ENCODE measurements at places on chromosomes 3 and 15.

GRCh38 chr3:107938143-107938542 is 152.7 kb downstream of the CD47 start:
- DNase-seq = no peak

DNA sequence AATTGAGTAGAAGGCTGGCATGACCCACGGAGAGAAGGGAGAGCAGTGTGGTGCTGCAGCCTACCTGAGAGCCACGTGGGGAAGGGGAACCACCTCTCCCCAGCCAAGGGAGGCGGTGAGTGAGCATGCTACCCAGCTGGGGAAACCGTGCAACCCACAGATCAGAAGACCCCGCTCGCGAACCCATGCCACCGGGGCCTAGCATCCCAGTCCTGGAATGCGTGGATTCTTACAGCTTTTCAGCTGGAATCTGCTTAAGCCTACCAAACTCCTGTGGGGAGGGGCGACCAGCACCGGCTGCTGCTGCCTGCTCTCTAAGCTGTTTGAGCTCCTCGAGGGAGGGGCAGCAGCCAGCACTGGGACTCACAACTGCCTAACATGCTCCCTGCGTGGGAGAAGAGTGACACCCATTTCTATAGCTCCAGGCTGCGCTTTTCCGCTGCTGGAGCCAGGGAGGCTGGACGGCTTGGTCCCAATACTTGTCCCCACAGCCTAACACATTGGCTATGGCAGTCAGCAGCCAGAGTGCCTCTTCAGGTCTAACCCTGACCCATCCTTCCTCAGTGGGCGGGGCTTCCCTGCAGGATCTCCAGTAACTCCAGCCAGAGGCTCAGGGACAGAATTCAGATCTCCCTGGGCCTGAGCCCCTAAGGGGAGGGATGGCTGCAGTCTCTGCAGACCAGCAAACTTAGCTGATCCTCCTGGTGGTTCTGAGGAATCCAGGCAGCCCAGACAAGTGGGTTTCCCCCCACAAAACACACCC is 20.0 kb upstream of the TEX55 start:
- no peak for DNase-seq

DNA sequence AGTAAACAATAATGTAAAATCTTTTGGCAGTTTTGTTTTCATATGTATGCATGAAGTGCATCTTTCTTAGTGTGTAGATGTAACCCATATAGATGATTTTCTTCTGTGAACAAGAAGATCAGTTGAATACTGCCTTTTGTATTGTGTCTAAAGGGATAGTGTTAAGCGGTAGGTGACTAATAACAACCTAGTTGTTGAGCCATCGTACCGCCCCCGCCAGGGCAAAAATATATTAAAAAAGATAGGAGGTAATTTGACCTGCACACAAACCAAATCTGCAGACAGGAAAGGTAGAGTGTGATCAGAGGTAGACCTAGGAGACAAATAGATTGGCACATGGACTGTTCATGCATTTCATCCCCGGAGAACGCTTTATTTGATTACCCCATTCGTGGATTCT is 3.3 kb upstream of the GMNC start:
- no peak for DNase-seq

GRCh38 chr3:35291471-35292236 is 347.7 kb upstream of the ARPP21 start:
- DNase-seq = no peak

DNA sequence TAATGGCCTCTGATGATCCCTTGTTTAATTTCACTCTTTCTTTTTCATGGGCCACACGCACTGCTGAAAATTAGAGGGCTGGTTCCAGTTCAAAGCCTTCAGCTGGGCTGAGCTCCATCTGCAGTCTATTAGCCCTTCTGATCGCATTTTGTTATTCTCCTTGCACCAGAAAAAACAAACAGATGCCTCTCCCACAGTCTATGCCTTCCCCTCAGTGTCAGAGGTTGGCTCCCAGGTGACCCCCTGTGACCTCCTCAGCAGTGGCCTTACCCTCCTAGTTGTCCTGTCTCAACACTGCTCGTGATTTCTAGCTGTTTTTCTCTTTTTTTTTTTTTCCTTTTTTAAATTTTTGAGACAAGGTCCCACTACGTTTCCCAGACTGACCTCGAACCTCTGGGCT is 77.1 kb upstream of the PRTG start:
- no peak for DNase-seq

DNA sequence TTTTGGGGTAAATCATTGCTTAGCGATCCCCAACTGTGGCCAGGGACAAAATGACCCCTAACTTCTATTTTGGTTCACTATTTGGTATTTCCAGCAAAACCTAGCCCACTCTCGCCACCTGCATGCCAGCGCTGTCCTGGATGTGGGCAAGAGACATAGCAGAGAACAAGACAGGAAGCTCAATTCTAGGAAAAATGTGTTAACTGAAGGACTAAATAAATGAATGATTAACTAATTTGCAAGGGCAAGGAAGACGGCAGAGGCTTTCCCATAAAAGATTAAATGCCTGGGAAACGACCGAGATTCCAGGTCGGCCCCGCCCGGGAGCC is 408 bp downstream of the NICN1 start:
- no peak for DNase-seq

DNA sequence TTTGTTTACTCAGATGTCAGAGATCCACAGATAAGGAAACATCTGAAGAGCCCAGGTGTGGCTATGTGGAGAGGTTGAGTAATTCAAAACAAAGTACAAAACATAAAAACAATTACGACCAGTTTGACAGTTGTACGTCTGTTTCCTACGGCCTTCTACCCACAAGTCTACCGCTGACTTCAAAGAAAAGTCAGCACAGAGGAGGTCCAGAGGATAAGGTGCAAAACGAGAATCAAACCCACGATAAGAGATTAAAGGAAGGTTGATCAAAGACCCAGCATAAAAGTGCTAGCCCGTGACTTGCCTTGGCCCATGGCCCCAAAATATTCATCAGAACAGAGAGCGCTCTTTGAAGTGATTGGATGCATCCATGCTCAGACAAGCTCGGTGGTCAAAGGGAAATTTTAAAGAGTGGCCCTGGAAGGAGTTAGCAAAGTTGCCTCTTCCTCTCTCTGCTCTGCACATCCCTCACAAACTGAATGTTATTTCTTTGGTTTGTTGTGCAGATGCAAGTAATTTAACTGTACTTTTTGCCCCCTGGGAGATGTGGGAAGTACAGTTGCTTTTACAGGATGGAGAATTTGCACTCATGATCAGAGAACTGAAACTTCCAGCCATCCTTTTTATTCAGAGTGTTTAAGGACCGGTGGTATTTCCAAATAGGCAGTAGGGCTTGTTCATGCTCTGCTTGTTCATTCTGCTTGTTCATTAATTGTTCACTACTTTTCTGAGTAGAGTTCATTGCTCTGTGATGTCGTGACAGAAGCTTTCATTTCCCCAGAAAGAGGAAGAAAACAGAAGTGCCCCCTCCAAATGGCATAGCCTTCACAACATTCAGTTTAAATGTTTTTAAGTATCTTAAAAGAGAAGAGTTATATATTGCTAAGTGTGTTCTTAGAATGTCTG is 31.1 kb downstream of the MME start:
- no peak for DNase-seq

GRCh38 chr3:100972301-100972844 is 20.8 kb downstream of the ABI3BP start:
- no peak for DNase-seq

- DNase-seq = no peak
Observed at GRCh38 chr3:141316851-141317250, 51.5 kb upstream of the ZBTB38 start.

GRCh38 chr3:181457190-181457589 is 254.5 kb upstream of the SOX2 start:
- no peak for DNase-seq

DNA sequence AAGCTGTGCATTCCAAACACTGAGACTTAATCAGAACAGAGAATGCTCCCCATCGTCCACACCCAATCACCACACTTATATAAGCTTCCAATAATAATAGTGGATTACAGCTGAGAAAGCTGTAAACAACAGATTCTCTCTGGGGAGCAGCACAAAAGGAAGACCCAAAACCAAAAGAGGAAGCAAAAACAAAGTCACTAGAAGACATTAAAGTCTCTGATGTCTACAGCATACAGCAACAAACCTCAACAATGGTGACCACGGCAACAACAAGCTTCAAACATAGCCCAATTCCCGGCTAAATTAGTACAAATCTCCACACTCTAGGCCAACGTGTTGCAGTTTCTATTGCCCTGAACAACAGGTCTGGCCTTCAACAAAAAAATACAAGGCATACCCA is 37.7 kb downstream of the ZDHHC23 start:
- DNase-seq = no peak

GRCh38 chr3:119469418-119470189 is 841 bp downstream of the POGLUT1 start:
- no peak for DNase-seq

DNA sequence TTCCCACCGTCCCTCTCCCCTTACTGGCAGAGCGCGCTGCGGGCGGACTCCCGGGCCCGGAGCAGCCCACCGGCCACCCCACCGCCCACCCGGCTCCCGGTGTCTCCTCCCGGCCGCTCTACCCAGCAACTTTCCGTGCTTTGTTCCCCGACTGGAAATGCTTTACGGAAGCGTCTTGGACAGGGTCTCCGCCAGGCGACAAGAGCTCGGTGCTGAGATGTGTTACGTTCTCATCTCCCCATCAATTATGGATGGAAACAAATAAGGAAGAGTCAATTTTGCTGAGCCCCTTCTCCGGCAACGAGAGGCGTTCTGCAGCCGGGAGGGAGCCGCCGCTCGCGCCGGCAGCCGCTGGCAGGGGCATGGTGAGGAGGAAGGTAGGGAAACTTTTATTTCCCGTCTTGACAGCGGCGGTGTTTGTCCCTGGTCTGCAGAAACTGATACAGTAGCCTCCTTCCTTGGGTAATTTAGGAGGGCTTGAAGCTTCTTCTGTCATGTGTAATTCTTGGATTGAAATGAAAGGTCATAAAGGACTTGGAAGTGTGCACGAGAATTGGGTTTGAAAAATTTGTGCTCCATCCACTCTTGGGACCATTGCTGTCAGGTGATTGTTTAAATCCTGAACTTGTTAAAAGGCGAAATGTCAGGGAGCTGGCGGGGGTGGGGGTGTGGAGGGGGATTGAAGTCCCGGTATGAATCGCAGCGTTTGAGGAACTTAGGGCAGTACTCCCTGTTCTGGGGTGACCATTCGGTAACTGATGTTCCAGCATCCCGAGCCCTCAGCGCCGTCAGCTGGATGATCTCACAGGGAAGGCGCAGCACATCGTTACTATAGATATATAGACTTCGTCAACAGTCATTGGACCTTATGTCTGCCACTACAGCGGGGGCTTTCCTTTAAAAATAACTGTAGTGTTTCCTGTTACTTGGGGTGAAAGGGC is 1.5 kb downstream of the SEMA6D start:
- DNase-seq = no peak

DNA sequence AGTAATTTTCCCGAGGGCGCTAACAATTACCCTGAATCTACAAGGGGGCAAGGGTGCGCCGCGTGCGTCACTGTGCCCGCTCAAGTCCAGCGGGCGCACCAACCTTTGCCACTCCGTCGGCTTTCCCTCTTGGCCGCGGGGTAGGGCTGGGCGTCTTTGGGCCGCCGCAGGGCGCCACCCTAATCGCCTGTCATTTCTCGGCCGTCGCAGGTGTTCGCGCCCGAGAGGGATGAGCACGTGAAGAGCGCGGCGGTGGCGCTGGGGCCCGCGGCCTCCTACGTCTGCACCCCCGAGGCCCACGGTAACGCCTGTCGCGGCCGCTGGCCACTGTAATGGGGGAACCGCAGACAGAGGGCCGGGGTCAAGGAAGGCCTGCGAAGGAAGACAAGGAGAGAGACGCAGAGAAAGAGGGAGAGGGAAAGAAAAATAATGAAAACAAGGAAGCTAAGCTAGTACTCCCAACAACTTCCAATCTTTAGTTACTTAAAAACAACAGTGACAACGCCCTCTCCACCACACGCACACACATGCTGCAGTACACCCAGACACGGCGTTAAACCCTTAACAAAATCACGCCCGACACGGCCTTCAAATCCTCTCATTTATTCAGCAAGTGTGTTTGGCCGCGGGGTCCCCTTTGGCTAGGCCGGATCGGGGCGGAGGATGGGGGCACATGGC is 3.8 kb downstream of the SKOR1 start:
- no peak for DNase-seq

- peak; percentile 22 for DNase-seq
Observed at GRCh38 chr15:76994971-76995945, at the start of gene PSTPIP1. Gene PSTPIP1 (plus strand): TSS chr15:76995126. CDS start chr15:76995574, 448 bp downstream.

- no peak for DNase-seq
Observed at GRCh38 chr3:193168931-193169330, 72.1 kb upstream of the PLAAT1 start.

DNA sequence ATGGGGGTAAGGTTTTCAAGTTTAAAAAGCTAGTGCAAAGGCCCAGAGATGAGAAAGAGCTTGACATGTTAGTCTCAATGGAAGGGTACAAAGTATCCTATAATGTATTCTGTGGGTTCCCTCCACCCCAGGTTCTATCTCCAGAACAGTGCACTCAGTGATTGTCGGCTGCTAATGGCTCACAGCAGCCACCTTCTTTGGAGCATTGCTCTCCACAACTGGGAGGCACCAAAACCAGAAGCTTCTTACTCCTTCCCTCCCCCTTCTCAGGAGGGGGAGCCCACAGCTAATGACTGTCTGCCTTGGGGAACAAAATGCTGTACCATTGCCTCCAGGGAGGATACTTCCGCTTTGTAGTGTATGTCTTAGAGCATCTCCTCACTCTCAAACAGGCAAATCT is 439.4 kb upstream of the RBMS3 start:
- no peak for DNase-seq

DNA sequence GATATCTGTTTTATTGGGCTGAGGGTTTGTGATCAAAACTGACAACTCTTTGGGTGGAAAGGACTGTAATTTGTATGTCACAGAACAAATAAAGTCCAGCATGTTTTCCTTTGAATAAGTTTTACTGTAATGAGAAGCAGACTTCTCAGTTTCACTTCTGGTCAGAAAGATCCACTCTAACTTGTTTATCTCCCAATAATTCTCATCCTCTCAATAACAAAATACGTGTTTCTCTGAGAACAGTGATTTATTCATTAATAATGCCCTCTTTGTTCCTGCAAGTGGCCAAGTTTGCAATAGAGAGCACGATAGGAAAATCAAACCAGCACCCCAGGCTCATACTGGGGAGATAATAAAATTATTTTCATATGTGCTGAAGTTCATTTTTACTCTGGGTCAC is 190.6 kb downstream of the CNTN3 start:
- no peak for DNase-seq

DNA sequence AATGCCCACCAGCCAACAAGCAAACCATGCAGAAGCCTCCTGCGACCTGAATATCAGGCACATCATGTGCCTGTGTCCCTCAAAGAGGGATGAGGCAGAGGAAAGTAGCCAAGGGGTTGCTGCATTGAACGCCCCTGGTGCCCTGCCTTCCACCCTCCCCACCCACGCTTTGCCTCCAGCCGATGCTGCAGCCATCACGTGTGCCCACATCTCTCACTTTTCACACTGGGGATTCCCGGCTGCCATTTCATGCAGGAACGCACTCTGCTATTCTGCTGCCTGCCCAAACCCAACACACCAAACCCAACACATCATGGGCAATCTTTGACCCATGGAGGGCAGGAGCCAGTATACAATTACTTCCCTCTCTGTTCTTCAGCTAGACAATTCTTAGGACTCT is 462.2 kb upstream of the PROK2 start:
- DNase-seq = no peak
